ENCODE measurements at places on chromosomes 1 and 21. TPM values are rescaled to one million over a fixed set of nuclear protein-coding genes. Genes with fewer than 3 reads are reported as not detected.

The ADAMTS1 gene
- 177 TPM for total RNA-seq

The IGFN1 gene
- under 0.01 TPM for total RNA-seq

The TTC3 gene
- total RNA-seq: 270 TPM

DNA sequence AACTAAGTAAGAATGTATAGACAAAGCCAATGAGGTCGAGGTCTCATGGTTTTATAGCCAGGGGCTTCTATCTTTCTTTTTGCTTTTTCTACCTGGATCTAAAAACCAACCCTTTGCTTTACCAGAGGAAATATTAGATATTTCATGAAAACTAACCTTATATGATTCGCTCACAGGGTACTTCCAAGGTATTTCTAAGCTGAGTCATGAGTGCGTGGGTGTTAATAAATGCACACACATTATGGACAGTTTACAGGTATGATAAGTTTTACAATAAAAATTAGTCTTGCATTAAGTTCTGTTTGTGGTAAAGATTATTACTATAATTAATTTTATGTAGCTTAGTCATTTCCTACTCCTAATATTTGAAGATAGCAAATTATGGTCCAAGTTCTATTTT lies 217.2 kb downstream of the CHRM3 start:
- no peak for DNase-seq

DNA sequence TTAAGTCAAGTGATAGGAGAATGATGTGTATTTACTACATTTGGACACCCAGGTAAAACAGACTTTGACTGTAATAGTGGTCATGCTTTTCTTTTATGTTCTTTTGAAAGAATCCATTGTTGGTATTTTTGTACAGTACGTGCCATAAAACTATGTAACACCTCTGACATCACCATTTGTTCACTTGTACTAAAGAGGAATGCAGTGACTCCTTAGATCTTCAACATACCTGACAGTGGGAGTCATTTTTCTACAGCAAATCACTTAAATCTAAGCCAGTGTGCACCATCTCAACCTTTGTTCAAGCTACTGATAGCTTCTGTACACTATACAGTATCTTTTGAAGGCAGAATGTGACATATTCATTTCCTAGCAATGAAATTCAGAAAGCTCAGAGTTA lies 6.3 kb upstream of the PLD5 start:
- no peak for DNase-seq

GRCh38 chr1:203513585-203514031 lies 19.7 kb downstream of the OPTC start:
- DNase-seq: no peak

All from fibroblast of villous mesenchyme (primary cell).